ENCODE measurements at places on chromosomes 1 and 21.
A peak's percentile ranks its signal among the peaks of the same experiment; 100 is the strongest.

DNA sequence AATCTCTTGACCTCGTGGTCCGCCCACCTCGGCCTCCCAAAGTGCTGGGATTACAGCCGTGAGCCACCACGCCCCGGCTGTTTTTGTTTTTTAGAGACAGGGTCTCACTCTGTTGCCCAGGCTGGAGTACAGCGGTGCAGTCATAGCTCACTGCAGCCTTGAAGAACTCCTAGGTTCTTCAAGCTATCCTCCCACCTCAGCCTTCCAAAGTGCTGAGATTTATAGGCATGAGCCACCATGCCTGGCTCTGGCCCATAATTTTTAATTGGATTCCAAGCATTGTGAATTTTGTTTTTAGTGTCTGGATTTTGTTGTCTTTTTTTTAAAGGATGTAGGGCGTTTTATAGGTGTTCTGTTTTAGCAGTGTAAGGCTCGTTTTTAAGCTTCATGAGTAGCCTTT is 28.6 kb upstream of the TXLNA start:
- DNase-seq = no peak

DNA sequence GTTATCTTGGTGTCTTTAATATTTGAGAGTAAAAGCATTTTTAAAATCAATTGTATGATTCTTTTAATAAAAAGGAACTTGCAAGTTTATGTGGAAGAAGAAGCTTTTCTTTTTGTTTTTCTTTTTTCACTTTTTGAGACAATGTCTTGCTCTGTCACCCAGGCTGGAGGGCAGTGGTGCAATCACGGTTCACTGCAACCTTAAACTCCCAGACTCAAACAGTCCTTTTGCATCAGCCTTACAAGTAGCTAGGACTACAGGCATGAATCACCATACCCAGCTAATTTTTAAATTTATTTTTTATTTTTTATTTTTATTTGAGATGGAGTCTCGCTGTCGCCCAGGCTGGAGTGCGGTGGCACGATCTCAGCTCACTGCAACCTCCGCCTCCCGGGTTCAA is 34.1 kb downstream of the CMPK1 start:
- DNase-seq = no peak

- DNase-seq = no peak
Measured at GRCh38 chr1:231639819-231640218, 13.2 kb downstream of the DISC1 start.

GRCh38 chr1:226784081-226785049 is 45.3 kb upstream of the ITPKB start:
- DNase-seq = peak; percentile 8

DNA sequence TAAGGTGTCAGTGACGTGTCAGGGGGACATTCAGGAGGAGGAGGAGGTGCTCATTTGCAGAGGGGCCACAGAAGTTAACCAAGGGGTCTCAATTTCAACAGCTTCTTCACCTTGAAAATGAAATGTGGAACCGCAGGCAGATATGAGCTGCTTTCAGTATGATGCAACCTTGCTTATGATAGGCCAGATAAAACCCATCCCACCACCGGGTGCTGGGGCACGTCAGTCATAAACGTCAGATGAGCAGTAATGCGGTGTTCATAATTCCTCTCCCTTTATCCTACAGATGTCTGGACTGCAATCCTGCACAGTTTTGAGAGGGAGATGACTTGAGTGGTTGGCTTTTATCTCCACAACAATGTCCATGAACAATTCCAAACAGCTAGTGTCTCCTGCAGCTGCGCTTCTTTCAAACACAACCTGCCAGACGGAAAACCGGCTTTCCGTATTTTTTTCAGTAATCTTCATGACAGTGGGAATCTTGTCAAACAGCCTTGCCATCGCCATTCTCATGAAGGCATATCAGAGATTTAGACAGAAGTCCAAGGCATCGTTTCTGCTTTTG is 1.7 kb downstream of the PTGFR start:
- peak; percentile 29 for DNase-seq

DNA sequence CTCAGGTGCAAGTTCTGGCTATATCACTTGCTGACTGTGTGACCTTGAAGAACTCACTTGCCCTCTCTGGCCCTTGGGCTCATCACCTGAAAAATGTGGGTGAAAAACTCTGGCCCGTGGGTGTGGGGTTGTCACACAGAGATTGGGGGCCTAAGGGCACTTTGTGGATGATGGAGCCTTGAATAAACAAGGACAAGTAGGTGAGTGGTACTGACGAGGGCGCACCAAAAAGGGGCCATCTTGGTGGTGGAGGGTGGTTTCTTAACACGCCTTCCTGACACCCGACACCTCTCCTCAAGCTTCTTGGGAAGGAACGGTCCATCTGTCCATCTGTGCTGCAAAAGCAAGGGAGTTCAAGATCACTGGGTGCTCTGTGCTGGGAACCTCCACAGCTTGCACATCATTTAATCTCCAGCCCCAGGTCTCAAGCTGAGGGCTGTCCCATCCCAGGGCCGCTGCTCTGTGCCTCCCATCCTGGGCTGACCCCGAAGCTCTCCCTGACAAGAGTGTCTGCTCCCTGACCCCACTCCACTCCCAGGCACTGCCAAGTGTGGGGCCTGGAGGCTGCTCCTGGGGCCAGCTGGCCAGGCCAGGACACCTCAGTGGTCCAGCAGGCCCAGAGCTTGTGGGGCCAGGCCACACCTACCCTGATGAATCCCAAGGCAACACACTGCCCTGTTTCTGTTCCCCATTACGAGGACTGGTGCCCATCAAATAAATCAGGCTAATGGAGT is 97.3 kb downstream of the GLIS1 start:
- DNase-seq = no peak

Measured in cardiac fibroblast (primary cell).